ENCODE measurements at places on chromosomes 6 and 20.

DNA sequence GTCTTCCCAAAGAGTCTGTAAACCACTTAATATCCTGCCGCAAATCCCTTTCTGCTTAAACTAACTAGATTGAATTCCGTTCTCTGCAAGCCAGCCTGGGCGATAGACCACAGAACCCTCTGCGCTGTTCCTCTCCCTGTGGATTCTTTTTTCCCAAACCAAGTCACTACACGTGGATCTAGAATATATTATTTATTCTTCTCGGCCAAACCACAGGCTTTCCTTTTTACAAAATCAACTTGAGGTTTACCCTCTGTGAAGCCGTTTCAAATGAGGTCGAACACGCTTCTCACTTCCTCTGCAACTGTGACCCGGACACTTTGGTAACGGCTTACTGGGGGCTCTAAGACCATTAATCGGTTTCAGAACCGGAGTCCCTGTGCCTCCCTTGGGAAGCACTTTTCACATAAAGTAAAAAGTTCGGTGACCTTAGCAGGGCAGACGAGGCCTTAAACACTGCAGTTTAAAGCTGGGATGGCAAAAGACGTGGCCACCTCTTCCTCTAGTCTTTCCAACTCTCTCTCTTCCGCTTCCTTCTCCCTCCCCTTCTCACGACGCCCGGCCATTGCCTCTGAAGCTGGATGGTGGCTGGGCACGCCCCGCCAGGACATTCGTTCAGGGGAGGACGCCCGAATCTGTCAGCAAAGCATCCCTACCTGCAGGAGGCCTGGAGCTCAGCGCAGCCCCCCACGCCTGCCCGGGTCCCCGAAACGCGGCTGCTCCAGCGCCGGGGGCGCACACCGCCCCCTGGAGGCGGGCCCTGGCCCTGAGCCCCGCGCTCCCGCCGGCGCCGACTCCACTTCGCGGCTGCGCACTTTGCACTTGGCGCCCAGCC lies 55.0 kb upstream of the FOXC1 start:
- DNase-seq: peak; percentile 68

DNA sequence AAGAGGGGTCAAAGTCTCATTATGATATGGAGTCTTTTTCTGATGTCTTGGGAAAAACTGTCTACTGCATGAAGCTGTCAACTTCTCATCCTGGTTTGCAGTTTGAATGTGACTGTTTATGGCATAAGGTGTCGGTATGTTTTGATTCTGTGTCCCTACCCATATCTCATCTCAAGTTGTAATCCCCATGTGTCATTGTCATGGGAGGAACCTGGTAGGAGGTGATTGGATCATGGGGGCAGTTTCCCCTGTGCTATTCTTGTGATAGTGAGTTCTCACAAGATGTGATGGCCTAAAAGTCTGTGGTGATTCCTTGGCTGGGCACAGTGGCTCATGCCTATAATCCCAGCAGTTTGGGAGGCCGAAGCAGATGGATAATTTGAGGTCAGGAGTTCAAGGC lies 47.6 kb downstream of the MRAP2 start:
- DNase-seq: no peak

DNA sequence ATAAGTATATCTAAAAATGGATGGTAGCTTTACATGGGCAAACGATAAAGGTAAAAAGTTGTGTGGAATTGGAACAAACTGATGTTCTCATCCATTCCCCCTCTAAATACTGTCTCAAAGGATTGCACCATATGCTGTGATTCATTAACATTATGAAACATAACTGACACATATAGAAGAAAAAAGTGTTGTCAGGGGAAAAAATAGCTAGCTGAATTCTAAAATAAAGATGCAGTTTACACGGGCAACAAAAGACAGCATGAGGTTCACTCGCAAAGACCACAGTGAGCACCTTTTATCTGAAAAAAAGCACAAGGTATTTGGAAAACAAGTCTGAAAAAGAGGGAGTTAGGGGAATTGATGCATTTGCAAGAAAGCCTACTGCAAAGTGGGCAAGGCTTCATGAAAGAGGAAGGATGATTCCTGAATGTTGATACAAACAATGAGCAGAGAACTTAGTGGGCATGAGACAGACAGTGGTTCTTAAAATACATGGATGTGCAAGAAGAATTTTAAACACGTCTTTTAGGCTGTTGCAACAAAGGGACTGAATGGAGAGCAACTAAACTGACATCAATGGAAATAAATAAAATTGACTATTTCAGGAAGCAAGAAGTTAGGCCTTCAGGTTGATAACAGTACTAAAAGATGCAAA lies 280.9 kb downstream of the KIF16B start:
- DNase-seq: no peak

- no peak for DNase-seq
Measured at GRCh38 chr20:35434085-35435005, 3.7 kb downstream of the GDF5 start.

- DNase-seq: no peak
Measured at GRCh38 chr6:102114402-102114801, 720.9 kb downstream of the GRIK2 start.

- DNase-seq: no peak
Measured at GRCh38 chr6:74250161-74250818, 554.3 kb downstream of the CD109 start.

- DNase-seq: no peak
Measured at GRCh38 chr6:7021301-7021700, 86.5 kb upstream of the RREB1 start.

- DNase-seq: no peak
Measured at GRCh38 chr6:12249541-12250382, 40.4 kb upstream of the EDN1 start.

GRCh38 chr20:4787069-4787468 lies 65.4 kb downstream of the PRND start:
- DNase-seq: no peak

DNA sequence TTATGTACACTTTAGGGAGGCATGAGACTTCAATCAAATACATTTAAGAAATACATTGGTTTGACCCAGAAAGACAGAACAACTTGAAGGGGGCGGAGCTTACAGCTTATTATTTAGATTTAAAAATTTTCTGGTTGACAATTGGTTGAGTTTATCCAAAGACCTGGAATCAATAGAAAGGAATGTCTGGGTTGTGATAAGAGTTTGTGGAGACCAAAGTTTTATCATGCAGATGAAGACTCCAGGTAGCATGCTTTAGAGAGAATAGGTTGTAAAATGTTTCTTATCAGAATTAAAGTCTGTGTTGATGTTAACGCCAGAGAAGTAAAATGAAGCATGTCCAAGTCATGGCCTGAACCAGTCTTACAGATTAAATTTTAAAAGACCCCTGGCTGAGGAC lies 757.8 kb upstream of the ADGRB3 start:
- no peak for DNase-seq

DNA sequence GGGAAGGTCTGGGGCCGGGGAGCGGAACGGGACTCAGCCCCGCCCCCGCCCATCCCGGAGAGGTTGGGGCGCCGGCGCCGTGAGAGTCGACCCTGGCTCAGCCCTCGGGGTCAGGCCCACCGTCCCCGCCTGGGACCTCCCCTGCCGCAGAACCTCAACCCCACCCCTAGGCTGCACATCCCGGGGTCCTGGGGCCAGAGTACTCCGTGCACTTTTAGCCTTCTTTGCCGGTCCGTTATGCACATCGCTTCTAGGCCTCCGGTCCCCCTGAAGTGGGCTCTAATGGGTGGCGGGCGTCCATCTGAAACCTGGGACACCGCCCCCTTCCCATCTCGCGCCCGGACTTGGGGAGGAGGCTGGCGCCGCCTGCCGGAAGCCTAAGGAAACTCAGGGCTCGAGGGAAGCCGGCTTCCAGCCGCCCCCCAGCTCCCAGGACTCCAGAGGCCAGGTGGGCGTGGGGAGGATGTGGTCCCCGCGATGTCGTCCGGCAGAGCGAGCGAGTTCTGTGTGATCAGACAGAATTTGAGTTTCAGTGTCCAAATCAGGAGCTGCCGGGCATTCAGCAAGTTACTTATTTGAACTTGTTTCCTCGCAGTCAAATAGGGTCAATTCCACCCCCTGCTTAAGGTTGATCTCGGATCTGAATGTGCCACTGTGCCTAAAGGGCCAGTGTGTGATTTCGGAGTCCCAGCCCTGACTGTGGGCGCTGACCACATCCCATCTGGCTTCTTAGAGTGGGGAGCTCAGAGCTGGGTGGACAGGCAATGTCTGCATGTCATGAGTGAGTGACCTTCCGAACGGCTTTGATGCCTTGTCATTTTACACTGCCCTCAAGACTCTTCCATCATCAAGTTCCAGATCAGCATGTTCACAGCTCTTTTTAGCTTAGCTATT lies 47.6 kb downstream of the CPXM1 start:
- DNase-seq: peak; percentile 77

DNA sequence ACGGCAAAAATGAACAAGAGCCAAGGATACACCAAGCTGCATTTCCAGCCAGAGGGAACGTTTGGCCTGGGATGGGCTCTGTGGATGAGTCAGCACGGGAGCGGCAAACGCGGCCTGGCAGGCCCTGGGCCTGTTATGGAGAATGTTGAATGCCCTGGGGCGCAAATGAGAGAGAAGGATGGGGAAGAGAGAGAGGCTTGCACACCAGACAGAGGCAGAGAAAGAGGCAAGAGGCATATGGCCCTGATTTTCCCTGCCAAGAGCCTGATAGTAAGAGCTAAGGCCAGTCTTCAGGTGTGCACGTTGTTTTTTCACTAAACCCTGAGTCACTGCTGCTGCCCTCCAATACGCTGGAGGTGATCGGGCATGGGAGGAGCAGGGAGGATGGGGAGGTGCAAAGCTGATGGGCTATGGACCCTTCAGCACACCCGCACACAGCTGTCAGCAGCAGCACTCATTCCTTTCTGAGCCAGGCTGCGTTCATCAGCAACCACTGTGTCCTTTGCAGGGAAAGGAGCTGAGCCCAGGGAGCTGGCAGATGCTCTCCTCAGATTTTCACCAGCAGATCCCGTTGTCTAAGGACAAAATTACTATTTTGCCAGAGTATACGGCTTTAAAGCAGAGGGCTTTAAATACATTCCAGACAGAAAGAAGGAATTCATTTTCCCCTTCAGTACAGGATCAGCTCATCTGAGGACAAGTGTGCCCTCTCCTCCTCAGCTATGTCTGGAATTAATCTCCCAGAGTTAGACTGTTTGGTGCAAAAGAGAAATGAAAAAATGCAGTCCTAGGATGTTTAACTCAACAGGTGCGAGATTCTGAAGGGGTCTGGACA lies 61.7 kb upstream of the SLC22A23 start:
- DNase-seq: no peak

DNA sequence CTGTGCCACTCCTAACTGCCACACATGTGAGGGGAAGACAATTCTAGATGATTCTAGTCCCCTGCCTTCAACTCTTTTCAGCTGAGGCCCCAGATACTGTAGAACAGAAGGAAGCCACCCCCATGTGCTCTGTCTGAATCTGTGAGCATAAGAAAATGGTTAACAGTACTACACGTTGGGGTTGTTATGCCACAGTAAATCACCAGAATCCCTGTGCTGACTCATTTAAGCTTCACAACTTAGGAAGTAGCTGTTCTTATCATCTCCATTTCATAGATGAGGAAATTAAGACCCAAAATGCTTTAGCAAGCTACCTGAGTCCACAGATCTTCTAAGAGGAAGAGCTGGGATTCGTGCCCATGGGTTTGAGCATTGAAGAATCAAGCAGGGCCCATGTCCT lies 27.4 kb upstream of the SCRT2 start:
- no peak for DNase-seq

DNA sequence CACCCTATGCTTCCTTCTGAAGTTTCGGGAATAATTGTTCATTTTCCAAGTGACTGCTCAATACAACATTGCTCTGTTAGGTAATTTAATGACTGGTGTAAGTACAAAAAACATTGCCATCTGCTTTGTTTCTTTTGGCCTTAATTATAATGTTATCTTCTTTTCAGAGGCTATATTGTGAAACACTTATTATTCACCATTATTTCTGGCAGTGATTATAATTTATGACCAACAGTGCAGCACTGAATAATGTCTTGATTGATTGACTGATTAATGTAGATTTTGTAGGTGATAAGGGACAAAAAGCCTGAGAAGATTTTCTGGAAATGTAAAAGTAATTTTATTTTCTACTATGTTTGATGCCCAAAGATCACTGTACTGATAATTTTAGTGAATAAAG lies 377.7 kb downstream of the PLCB1 start:
- no peak for DNase-seq

GRCh38 chr20:35307666-35308653 lies 15.7 kb upstream of the FAM83C start:
- DNase-seq: no peak

DNA sequence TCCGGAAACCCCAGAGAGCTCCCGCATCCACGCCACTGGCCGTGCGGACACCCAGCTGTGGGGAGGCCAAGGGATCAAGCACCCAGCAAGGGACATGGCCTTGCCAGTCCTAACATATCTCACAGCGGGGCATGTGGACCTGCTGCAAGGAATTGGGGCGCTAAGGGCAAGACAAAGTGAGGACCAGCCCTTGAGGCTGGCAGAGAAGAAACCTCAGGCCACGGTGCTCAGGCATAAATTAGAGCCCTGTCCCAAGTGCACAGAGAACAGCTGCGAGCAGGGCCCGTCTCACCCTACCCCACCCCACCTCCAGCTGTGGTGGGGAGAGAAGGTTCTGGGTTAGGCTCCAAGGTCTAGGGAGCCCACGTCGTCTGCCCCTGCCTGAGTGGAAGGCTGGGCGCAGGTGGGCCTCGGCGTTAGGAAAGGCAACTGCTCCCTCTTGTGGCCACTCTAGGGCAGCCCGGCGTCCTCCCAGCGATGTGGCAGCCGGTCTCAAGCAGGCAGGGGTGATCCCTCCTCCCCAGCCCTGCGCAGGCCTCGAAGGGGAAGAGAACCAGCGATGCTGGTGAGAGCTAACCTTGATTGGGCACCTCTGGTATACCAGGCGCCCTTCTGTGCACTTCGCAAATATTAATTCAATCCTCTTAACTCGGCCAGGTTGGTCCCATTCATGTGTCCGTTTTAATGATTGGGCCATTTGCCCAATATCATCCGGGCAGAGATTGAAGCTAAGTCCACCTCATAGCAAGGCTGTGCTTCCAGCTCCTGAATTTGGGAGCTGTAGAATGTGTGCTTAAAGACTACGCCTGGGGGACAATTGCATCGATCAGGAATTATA lies 235.8 kb downstream of the NFATC2 start:
- peak; percentile 90 for DNase-seq

DNA sequence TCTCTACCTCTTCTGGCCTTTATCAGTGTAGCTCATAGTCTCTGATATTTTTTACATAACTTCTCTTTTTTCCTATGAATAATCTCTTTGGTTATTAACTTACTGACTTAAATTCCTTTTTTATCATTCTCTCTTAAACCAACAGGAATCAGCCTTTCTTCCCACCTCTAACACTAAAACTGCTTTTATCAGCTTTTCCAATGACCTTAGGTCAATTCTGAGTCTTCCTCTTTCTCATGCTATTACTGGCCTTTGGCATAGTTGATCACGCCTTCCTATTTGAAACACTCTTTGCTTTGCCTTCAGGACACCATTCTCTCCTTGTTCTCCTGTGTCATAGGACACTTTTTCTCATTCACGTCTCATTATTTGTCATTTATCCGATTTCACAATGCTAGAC lies 8.1 kb upstream of the HINT3 start:
- DNase-seq: no peak

GRCh38 chr6:47495954-47496545 lies 18.5 kb downstream of the CD2AP start:
- no peak for DNase-seq

- no peak for DNase-seq
Measured at GRCh38 chr6:121521164-121521555, 85.7 kb downstream of the GJA1 start.

- no peak for DNase-seq
Measured at GRCh38 chr20:46784436-46785127, 75.1 kb downstream of the SLC2A10 start.

- DNase-seq: no peak
Measured at GRCh38 chr6:37547564-37548061, 47.9 kb upstream of the CCDC167 start.

GRCh38 chr6:18985061-18985460 lies 597.9 kb downstream of the RNF144B start:
- no peak for DNase-seq

GRCh38 chr20:47984437-47984836 lies 199.2 kb upstream of the SULF2 start:
- DNase-seq: no peak
